ENCODE measurements at places on chromosomes 3 and 15.

- DNase-seq = no peak
Observed at GRCh38 chr3:72320095-72320954, 527.9 kb downstream of the SHQ1 start.

DNA sequence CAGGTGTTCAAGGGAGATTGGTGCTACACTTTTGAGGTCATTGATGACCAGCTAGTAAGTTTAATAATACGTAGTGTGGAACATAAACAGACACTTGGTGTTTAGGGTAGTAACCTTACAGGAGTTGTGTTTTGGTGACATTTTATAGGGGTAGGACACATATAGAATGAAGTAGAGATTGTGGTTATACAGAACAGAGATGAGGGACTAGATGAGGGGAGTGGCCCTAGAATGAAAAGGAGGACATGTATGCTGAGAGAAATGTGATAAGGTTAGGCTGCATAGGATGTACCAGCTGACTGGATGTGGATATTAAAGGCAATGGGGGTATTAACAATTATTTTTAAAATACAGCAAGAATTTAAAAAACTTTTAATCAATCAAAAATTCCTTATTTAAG is 8.0 kb downstream of the MBNL1 start:
- no peak for DNase-seq

GRCh38 chr3:126319701-126320295 is 37.4 kb downstream of the KLF15 start:
- DNase-seq = no peak

- no peak for DNase-seq
Observed at GRCh38 chr3:51269466-51269865, 115.6 kb upstream of the MANF start.

- DNase-seq = no peak
Observed at GRCh38 chr15:53312707-53313106, 446.8 kb downstream of the WDR72 start.

DNA sequence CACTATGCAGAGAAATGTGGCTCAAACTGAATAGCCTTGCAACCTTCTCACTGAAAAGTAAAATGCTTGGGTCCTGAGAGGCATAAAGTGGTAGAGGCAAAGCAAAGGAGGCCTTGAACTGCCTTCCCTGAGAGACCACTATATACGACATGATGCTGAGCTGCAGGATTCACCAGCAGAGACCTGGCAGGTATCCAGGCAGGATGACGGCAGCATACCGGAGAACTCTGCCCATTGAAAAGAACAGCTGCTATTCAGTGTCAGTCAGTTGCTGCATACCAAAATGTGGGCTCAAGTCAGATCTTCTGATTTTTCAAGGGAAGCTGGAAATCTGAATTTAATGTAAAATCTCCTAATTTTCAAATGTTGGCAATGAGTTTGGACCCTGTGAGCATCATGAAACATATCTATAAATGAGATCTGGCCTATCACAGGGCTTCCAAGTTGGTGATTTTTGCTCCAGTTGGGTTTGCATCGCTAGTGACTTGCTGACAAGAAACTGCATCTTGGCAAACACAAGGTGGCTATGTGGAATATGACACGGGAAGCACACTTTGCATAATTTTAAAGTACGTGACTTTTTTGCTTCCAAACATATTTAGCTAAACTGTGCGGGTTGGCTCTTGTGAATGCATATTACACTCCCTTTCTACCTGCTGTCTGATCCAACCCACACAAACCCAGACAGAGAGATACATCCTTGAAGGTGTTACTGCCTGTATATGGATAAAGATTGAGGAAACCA is 529.0 kb downstream of the AGBL1 start:
- DNase-seq = no peak

- DNase-seq = no peak
Observed at GRCh38 chr3:194285024-194285849, 65.9 kb downstream of the CPN2 start.

DNA sequence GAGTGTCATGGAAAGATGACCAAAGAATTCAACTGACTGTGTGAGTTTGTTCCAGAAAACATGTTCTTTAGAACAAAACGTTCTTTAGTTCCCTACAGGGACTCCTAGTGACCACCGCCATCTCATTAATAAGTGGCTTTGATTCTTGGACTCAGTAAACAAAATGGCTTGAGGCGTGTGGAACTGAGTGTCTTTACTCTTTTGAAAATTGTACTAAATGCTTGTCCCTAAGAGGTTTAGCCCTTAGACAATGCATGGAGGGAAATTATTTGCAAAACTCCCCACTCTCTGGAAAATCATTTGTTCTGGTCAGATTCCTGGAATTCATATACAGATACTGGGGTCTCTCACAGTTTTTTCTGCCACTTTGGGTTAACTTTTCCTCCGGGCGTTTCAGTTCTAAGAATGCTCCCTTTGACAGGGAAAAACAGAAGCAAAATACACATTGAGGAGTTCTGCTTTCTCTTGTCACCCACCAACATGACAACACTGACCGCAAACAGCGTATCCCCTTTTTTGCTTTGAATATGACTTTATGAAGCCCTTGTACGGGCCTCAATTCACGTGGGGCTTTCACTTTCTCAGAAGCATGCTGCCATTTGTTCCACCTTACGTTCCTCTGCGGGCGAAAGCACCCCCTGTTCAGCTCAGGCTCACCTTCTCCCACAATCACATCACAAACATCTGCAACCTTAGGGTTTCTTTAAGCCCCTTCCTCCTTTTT is 15.3 kb upstream of the NRROS start:
- no peak for DNase-seq

- no peak for DNase-seq
Observed at GRCh38 chr3:182246870-182247269, 535.1 kb downstream of the SOX2 start.

DNA sequence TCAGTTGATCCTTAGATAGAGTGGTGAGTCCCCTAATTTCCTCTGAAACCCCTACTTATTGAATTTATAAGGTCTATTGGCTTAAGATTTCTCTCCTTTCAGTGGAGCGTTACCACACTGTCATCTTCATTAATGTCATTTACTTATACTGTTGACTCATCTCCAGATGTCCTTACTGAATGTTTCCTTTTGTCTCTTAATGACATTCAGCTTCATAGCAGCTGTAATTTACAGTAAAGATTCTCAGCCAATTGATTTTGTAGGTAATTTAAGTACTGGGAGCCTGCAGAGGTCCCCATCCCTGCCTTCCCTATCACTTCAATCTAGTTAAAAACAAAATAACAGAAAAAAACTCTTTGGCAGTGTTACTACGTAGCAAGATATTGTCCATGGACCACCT is 18.8 kb downstream of the STX19 start:
- no peak for DNase-seq

DNA sequence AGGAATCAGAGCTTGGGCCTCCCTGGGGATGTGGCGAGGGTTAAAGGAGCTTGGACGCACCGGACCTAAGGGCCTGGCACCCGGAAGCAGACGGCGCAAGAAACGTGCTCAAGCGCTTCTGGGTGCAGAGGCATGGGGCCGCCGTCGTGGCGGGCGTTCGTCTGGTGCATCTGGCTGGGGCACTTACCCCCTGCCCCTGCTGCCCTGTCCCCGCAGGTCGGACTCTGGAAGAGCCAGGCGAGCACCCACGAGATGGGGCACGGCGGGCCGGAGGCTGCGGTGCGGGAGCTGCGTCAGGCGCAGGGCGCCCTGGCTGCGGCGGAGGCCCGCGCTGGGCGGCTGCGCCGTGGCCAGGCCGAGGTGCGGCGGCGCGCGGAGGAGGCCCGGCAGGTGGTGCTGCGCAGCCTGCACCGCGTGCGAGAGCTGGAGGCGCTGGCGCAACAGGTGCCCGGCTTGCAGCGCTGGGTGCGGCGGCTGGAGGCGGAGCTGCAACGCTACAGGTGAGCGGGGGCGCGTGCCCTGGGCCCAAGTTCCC is 2.5 kb downstream of the EFCC1 start:
- DNase-seq = no peak

- DNase-seq = no peak
Observed at GRCh38 chr3:31274326-31275024, 258.2 kb upstream of the STT3B start.

- DNase-seq = no peak
Observed at GRCh38 chr3:15953841-15954240, 156.1 kb upstream of the ANKRD28 start.

DNA sequence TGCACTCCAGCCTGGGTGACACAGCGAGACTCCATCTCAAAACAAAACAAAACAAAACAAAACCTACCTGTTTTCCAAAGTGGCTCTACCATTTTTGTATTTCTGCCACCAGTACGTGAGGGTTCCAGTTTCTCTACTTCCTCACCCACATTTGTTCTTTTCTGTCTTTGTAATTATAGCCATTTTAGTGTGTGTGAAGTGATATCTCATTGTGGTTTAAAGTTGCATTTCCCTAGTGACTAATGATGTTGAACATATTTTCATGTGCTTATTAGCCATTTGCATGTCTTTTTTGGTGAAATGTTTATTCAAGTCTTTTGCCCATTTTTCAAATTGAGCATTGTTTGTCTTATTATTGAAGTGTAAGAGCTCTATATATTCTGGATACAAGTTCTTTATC is 50.7 kb downstream of the TRA2B start:
- DNase-seq = no peak

GRCh38 chr15:42284551-42284950 is 11.3 kb upstream of the TMEM87A start:
- DNase-seq = no peak

GRCh38 chr15:92079647-92080255 is 226.2 kb downstream of the SLCO3A1 start:
- DNase-seq = no peak

DNA sequence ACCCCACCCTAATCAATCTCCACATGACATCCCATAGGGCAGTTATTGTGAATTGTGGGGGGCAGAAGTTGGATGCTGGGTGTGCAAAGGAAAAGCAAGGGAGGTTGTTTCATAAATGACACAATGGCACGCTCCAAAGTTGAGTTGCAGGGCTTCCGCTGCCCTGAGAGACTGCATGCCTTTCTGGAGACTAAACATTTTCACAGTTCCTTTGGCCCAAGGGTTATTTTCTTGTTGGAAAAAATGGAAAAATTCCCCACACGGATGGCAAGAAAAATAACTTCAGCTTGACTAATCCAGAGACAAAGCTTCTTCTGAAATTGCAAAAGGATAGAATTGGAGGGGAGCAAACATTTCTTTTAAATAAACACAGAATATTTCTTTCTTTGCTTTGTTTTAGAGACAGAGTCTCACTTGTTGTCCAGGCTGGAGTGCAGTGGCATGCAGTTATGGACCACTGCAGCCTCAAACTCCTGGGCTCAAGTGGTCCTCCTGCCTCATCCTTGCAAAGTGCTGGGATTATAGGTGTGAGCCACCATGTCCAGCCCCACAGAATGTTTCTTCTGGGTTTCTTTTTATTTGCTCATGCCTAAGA is 19.1 kb upstream of the TPM1 start:
- no peak for DNase-seq

DNA sequence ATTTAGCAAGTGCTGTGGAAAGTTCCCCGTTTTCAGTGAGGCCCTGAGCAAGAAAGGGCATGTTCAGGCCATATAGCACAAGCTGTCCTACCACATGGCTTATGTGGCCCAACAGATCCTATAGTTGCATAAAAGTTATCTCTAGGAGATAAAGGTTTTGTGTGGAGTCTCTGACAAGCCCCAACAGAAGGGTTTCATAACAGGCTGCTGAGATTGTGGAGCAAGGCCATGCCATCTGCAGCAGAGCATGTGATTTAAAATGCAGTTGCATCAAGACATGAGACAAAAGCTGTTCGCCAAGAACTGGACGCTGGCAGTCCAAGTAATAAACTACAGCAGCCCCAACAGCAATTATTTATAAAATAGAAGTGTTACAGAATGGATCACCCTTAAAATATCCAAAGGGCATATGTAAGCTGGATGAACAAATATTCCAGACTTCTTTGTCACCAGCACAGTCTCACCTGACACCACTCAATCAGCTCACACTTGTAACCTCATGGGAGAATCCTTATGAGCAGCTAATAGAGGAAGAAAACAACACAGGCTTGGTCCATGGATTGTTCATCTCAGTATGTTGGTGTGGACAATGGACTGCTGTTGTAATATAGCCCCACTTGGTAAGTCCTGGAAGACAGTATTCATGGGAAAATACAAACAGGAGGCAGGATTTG is 14.4 kb upstream of the CLDN1 start:
- no peak for DNase-seq

All from stimulated activated CD8-positive, alpha-beta memory T cell treated with anti-CD3 and anti-CD28 coated beads, Interleukin-12 subunit alpha, Interleukin-12 subunit beta, amount 100 ng/mL, for 4 hours (primary cell).